Cardiac septum (tissue), 1 donor: ENCODE measurements at places on chromosomes 3 and 15. TPM values are rescaled to one million over a fixed set of nuclear protein-coding genes. Genes with fewer than 3 reads are reported as not detected.

Gene TIMP4
- total RNA-seq: 4.3 TPM

Gene DAPK2
- total RNA-seq: 31.8 TPM

Gene GP9
- total RNA-seq: 0.27 TPM

Gene OSBPL10
- total RNA-seq: 5.8 TPM

Gene FAM3D
- not detected for total RNA-seq

Gene CP
- 8.1 TPM for total RNA-seq

Gene SLC38A3
- total RNA-seq: 6.6 TPM

Gene SMCO1
- 28.7 TPM for total RNA-seq

Gene SEMA3G
- total RNA-seq: 15.3 TPM

Gene LRRC57
- total RNA-seq: 16.9 TPM

Gene FOXL2
- total RNA-seq: 0.11 TPM

Gene DLEC1
- total RNA-seq: 0.22 TPM

Gene CA12
- total RNA-seq: 0.11 TPM

Gene MIX23
- 24.8 TPM for total RNA-seq

Gene CADM2
- 0.65 TPM for total RNA-seq

Gene DUOX2
- 0.19 TPM for total RNA-seq

Gene SERPINI2
- total RNA-seq: 0.46 TPM

Gene GOLGA6L10
- total RNA-seq: 0.86 TPM

Gene CHRM5
- not detected for total RNA-seq

Gene SPESP1
- total RNA-seq: 1.8 TPM

Gene SLC15A2
- total RNA-seq: 0.92 TPM

Gene FOXB1
- total RNA-seq: not detected

Gene CFAP100
- not detected for total RNA-seq

Gene HACL1
- total RNA-seq: 12.6 TPM

Gene CORO2B
- 2.7 TPM for total RNA-seq

Gene ERC2
- total RNA-seq: 6.2 TPM

Gene ZNF80
- total RNA-seq: not detected
